Body of pancreas (tissue), 4 donors: ENCODE measurements at places on chromosomes 5 and 9. TPM values are rescaled to one million over a fixed set of nuclear protein-coding genes. Genes with fewer than 3 reads are reported as not detected.

The PCDHGA3 gene
- total RNA-seq: 4.2 TPM

The PHF24 gene
- 0.26 TPM for total RNA-seq

The F2R gene
- 13.0 TPM for total RNA-seq

The MYOZ3 gene
- 0.26 TPM for total RNA-seq

The EIF4E1B gene
- 0.26 TPM for total RNA-seq

The CDC20B gene
- not detected for total RNA-seq

GRCh38 chr5:114729986-114730385, 368.1 kb downstream of the KCNN2 start:
- DNase-seq: no peak

GRCh38 chr9:130215341-130216119, 43.3 kb downstream of the NCS1 start:
- DNase-seq: no peak

DNA sequence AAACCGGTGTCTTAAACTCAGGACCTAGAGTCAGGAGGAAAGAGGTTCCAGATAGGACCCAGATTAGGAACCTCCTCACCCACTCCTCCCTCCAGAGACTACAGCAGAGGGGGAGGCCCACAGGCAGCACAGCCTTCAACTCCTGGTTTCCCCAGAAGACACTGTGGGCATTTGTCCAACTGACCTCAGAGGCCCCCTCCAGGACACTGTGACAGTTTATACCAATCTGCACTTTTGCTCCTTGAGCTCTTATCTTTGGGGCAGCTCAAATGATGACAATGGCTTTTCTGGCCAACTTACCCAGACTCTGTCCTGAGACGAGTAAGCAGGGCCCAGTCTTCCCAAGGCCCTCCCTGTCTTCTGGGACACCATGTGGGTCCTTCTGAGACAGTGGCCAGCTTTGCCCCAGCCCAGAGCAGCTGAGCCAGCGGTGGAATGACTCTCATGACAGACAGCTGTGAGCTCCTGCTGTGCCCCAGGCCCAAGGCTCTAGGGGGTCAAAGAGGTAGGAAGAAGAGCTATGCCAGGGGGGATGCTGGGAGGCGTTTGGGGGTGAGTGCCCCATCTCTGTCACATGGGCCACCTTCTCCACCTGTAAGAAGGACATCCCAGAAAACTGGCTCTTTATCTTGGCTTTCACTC, 14.3 kb downstream of the OR2V2 start:
- DNase-seq: no peak

DNA sequence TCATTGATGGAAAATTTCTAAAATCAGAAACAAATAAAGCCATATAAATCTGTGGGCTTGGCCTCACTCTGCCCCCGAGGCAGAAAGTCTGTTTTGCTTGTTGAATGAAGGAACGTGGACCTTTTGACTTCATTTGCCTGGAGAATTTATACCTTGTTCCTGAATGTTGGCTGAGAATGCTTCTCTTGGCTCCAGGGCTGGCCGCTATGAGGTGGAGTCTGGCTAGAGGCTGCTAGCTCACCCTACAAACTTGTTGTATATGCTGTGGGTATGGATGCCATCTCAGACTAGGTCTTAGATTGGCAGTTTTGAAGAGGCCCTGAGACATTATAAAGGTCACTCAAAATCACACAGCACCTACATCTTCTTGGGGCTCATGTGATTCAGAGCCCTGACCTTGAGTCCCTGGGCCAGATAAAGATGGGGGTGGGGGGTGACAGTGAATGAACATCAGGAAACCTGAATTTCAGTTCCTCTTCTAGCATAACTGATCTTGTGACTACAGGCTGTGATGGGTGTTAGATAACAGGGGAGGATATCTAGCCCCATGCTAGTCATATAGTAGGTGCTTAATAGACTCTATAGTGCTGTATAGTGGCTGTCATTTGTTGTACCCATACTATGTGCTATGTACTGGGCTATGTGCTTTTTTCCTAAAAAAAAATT, 2.8 kb downstream of the GM2A start:
- DNase-seq: no peak

GRCh38 chr9:15352306-15352705, 45.3 kb upstream of the TTC39B start:
- no peak for DNase-seq
